ENCODE measurements at places on chromosomes 6 and 20.

- no peak for DNase-seq
These were observed 52.9 kb upstream of the FABP7 start for GRCh38 chr6:122726649-122727048.

DNA sequence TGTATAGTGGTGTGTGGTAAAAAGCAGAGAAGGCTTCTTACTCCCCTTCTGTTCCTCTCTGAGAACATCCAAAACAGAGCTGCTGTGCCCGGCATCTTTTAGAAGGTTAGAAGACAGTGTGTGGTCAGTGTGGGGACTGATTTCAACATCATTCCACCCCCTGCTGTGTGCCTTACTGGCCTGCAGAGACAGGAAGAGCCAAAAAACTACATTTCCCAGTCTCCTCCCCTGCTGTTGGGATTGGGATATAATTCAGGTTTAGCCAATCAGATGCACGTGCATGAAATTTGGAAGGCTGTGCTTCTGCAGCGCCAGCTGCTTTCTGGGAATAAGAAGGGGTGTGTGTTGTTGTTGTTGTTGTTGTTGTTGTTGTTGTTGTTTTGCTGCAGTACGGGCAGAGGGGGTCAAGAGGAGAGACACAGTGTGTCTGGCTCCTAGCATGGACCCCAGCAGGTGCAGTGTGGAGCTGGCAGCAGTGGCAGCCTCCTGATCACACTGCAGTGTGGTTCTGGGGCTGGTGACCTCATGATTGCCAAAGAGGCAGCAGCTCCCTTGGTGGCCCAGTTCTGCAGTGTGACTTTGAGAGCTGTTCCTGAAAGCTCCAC, 74.7 kb downstream of the MRPL14 start:
- DNase-seq, result no peak

GRCh38 chr20:9099372-9099771, 30.5 kb downstream of the PLCB4 start:
- no peak for DNase-seq

DNA sequence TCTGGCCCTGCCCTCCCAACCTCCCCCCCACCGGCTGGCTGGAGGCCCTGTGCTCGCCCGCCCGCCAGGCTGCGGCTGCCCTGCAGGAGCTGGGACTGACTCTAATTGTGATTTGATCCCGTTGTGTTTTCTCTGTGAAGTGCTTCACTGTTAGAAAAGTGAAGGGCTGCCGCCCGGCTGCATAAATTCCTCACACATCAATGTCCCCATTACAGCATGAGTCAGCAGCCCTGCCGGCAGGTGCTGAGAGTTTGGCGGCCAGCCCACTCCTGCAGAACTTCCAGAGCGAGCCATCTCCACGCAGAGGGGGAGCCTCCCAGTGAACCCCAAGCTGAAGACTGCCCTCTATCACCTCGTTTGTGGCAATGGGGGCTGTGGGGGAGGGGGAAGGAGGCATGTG, 137.9 kb downstream of the DLL1 start:
- peak; percentile 38 for DNase-seq

GRCh38 chr6:109373762-109374161, 8.5 kb downstream of the CD164 start:
- DNase-seq, result no peak

- no peak for DNase-seq
These were observed 16.8 kb downstream of the SIRPA start for GRCh38 chr20:1912053-1912452.

DNA sequence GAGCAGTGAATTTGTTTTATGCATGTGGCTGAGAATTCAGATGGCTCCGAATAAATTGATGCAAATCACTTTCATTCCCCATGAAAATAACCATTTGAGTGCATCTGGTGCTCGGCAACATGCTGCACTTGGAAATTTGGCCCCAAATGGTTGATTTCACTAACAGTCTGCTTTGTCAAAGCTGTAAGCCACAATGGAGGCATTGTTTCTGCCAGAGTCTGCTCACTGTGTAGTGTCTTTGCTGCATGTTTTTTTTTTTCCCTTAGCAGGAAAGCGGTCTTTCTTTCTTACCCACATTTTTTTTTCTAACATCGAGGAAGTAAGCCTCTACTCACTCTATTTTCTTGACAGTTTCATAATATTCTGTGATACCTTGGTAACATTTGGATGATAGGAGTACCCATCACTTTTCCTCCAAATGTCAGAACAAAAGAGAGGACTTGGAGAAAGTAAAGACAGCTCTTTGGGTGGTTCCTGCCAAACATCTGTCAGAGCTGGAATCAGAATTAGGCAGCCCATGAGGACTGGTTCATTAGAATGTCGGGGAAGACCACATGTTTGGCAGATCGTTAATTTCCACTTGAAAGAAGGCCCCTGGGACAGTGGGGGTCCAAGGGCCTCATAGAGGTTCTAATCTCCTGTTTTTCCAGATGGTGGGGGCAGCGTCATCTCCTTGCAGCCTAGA, 149.5 kb downstream of the DOK5 start:
- DNase-seq, result no peak

- DNase-seq, result no peak
These were observed 17.2 kb downstream of the ABT1 start for GRCh38 chr6:26613689-26614683.

Measured in kidney epithelial cell (primary cell).